ENCODE measurements at places on chromosomes 4 and X.

DNA sequence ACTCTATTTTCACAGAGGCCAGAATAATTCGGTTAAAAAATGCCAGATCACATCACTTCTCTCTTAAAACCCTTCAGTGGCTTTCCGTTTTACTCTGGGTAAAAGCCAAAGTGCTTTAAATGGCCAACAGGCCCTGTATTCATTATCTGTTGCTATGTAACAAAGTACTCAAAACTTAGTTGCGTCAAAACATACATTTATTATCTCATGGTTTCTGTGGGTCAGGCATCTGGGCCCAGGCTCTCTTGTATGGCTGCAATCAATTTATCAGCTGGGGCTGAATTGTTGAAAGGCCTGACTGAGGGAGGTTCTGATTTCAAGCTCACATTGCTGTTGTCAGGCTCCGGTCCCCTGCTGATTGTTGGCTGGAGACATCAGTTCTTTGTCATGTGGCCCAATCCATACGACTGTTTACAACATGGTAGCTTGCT is 72.7 kb upstream of the H2AZ1 start:
- DNase-seq = no peak

DNA sequence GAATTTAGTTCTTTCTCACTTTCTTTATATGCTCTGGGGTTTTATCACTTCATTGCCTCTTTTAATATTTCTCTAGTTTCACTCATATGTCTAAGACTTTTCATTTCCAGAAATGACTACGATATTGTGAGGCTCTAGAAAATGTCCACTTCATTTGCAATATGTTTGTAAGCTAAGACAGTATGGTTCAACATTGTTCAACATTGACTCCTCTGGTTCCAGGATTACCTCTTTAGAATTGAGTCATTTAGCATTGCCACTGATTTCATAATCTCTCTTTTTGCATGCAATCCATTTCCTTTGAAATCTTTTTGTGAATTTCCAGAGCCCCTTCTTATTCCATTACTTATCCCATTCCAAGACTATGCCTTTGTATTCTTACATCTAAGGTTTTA is 32.3 kb downstream of the BBS12 start:
- no peak for DNase-seq

DNA sequence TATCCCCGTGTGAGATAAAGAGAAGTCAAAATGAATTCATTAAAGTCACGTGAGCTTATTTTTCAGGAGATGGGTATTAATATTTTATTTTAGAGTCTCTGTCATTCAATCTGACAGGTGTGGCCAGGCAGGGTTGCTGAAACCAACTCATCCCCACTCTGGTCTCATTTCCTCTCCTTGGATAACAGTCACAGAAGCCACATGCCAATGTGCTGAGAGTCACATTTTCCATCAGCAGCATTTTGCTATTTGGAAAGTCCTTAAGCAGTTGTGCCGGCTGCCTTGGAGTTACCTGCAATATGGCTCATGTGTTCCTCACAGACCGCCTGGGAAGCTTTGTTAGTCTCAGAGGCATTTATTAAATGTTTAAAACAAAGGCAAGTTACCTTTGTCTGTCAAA is 302.3 kb downstream of the DCHS2 start:
- no peak for DNase-seq

DNA sequence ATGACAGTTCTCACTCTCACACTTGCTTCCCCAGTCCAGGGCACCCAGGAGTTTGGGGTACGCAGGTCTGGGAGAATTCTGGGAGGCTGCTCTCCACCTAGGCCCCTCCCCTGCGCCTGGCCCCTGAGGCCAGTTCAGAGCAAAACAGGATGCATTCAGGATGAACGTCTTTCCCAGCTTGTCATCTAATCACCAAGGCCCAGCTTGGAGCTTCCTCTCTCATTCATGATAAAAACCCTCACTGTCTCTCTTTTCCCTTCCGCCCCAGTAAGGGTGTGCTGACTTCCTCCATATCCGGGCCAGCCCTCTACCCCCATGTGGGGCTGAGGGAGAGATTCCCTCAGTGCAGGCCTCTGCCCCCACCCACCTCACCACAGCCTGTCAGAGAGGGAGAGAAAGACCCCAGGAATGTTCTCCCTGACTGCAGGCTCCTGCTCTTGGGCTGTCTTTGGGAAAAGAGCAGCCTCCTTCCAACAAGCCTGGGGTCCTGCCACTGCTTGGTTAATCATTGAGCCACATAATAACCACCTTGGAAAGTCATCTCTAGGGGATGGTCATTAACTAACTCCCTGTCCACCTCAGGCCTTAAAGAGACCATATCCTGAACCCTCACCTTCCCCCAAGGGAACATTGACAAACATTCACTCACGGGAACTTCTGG is 50.1 kb downstream of the STARD8 start:
- DNase-seq = no peak

DNA sequence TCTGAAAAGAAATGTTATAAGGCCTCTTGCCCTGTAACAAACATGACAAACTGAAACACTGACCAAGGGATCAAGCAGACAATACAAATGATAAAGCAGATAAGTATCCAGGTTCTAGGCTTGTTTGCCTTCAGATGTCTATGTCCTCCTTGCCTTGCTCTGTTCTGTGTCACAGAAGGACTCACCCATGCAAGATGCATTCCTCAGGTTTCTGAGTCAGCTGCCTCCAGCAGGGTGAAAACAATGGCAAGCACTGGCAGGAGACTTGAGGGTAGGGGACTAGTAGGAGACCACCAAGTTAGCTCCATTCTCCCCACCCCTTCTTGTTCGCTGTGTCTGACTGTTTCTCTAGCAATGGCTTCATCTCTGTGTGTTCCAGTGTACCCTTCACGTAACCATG is 76.6 kb upstream of the CXXC4 start:
- DNase-seq = no peak

DNA sequence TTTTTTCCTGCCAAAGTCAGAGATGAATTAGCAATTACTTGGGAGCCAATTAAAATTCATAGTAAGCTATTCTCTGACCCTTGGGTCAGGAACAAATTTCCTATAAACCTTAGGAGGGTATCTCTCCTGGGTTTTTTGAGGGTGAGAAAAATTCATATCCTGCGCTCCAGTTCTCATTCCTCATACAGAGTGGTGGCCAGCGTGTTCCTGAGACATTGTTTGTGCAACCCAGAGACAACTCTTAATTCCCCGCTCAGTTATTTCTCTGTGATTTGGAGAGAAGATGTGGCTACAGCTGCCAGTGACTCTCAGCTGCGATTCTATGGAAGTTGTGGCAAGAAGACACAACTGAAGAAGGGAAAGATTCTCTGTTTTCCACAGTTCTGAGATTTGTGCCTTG is 37.9 kb upstream of the CBR4 start:
- DNase-seq = no peak

DNA sequence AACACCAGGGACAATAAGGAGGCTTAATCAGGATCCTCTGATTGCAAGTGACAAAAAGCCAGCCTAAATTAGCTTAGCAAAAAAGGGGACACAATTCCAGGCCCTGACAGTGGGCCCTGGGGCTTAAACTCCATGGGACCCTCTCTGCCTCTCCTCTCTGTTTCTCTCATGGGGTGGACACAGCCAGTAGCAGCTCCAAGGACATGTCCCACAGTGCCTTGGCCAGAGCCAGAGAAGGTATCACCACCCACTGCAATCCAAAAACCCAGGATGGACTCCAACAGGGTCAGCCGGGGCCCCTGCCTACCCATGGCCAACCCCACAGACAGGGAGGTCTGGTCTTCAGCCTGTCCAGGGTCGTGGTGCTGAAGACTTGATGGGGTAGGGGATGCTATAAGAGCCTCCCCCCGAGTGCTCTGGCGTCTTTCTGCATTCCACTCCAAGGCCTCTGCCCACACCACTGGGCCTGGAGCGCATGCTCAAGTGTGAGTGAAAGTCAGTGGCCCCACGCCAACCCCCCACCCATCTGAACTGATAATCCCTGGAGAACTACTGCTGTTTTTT is 19.7 kb upstream of the PPP2R2C start:
- no peak for DNase-seq

GRCh38 chr4:184833046-184833838 is 7.5 kb upstream of the ACSL1 start:
- no peak for DNase-seq

DNA sequence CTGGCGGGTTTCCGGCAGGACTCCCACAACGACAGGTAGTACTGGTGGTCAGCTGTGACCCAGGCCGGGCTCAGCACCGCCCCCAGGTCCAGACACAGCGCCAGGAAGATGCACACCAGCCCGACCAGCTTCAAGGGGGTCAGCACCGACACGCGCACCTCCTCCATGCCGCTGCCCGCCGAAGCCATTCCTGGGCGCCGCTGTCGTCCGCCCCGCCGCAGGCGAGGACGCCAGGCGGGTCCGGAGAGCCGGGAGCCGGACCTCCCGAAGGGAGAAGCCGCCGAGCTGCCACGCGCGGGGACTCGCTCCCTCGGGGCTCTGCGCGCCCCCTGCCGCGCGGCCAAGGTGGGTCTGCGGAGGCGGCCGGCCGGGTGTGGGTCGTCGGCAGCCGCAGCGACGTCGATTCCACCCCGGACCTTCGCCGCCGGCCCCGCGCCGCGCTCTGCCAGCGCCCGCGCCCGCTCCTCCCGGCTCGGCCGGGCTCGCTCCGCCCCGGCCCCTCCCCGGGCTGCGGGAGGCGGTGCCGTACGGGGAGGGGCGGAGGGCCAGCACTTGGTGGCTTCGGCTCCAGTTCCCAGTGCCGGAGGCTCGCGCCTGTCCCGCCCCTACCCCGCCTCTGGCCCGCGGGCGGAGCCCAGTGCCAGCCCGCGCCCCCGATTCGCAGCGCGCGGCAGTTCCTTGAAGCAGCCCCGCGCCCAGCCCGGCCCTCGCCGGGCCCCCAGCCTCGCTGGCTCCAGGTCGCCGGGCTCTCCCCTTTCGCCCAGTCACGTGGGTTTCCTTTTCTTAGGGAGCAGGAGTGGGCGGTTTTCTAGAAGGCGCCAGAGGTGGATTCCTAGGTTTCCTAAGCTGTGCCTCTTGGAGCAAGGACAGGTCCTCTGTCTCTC is at the start of gene TMEM47:
Gene TMEM47 (minus strand): TSS at position 444 of the 884 bp plus-strand sequence. CDS start 256 bp downstream, at position 188.
- no peak for DNase-seq

GRCh38 chr4:118086344-118086743 is 52.1 kb downstream of the NDST3 start:
- DNase-seq = no peak

GRCh38 chr4:169741569-169741968 is 16.2 kb downstream of the HPF1 start:
- no peak for DNase-seq

DNA sequence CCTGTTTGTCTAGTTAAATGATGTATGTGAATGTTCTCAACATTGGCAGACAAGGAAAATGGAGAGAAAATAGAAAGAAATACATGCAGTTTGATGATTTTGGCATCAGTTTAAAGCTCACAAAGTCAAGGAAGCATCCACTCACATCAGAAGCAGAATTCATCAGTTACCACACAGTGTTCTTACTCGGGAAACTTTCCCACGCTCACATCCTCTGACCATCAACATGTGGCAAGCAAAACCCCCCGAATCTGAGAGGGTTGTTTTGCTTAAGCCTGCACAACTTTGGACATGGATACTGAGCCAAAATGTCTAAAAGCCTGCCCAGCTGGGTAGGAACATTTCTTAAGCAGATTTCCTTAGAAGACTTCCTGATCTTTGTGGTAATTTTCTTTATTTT is 407.6 kb downstream of the ANKRD50 start:
- no peak for DNase-seq
